ENCODE measurements at places on chromosomes 6 and 20.

DNA sequence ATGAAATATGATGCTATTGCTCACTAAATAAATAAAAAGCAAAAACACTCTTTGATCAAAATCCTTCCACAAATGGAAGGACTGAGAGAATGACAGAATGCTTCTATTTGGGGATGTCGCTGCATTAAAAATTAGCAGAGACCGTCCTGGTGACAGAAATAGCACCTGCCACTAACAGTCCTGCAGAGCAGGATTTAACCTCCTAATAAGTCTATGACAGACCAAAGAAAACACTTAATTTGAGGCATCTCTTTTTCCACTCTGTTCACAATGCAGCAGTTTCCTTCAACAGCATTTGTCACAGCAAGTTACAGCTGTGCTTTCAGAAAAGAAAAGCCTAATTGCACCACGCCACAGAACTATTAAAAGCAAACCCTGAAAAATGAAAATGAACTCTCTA, 140.6 kb upstream of the BEND6 start:
- DNase-seq: no peak

GRCh38 chr20:46746956-46747526, 37.6 kb downstream of the SLC2A10 start:
- no peak for DNase-seq

DNA sequence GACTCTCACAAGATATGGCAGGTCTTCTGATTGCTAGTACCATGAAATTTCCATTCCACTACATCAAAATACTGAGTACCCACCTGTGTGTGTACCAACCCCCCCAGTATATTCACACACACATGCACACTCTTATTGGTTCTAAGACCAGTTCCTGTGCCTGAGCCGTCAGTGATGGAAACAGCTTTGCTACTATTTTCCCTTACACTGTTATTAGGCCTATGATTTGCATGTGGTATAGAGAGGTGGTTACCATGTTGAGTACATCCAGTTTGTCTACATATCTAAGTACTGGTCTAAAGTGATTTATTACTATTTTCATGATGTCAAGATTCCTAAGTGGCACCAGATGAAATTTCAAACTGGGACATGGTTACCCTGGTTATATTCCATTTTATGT, 459.9 kb downstream of the BCKDHB start:
- no peak for DNase-seq

DNA sequence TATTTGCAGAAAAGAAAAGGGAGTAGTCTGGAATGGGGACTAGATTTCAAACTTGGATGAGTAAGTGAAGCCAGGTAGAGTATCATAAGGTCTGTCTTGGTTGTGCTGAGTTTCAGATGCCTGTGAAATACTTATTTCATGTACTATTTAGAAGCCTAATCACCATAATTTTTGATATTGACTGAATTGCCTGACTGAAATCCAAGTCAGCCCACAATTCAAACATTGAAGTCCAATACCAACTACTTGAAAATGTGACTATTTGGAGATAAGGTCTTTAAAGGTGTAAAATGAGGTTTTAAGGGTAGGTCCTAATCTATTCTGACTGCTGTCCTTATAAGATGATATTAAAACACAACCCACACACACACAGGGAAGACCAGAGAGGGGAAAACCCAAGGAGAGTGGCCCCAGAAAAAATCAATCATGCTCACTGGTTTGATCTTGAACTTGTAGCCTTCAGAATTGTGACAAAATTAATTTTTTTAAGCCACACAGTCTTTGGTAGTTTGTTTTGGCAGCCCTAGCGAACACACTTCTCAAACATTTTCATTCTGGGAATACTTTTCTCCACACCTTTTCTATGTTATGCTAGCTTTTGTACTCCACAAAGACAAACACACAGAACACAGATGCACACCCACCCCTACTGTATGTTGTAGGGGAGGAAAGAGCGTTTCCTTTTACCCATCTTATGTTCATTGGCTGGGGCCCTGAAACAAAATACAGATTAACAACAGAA, 126.3 kb downstream of the HFE start:
- DNase-seq: no peak

- no peak for DNase-seq
These were observed 75.9 kb downstream of the RTN4IP1 start for GRCh38 chr6:106553440-106553839.

GRCh38 chr6:31837369-31838113, 10.0 kb downstream of the HSPA1B start:
- DNase-seq: no peak

DNA sequence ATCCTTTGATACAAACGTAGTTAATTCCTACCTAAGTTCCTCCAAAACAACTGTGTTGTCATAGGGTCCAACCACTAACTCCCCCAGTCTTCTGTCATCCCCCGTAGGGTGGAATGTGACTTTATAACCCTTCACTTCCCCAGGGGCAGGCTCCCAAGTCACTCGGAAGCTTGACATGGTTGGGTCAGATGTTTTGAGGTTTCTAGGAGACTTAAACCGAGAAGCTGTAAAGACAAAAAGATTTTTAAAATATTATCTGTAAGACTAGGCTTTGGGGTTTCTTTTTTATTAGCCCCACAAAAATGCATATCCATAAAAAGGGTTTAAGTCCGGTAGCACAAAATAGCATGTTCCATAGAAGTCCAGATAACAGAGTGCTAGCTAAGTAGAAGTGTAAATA, 50.2 kb downstream of the COL12A1 start:
- no peak for DNase-seq

GRCh38 chr6:39128832-39129231, 13.8 kb upstream of the SAYSD1 start:
- DNase-seq: no peak

GRCh38 chr6:43129434-43130194, 41.5 kb upstream of the SRF start:
- no peak for DNase-seq
